ENCODE measurements at places on chromosomes 11 and 22.

DNA sequence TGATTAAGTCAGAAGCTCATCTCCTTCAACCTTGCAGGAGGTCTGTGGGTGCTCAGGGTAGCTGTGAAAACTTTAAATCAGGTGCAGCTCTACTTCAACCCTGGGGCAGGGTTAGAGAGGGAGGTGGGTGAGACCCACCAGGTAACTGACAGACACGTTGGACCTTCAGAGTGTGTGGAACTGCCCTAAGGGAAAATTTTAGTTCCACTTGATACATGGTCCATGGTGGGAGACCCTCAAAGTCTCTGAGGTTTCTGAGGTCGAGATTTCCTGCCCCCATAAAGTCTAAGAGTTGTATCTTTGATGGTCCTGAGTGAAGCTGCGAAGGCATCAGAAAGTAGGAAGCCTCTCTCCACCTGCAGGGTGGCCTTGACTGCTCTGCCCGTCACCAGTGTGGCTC, 23.9 kb upstream of the NNMT start:
- DNase-seq: no peak

DNA sequence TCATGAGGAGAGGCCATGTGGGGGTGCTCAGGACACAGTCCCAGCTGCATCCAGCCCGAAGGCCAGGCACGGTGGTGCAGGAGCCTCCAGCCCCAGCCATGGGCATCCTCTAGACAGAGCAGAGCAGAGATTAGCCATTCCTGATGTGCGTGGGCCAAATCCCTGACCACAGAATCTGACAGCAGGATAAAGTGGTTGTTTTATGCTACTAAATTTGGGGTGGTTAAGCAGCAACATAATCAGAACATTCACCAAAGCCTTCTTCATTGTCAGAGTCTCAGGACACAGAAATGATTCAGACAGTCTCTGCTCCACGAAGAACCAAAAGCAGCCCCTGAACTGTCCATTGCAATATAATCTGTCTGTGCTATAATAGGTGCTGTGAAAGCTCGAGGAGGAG, 19.7 kb downstream of the RASD2 start:
- no peak for DNase-seq

- no peak for DNase-seq
Measured at GRCh38 chr11:72787216-72788104, 6.4 kb downstream of the STARD10 start.

- DNase-seq: no peak
Measured at GRCh38 chr11:60838132-60838531, 3.8 kb upstream of the CCDC86 start.

- no peak for DNase-seq
Measured at GRCh38 chr11:92759571-92760214, 209.8 kb upstream of the MTNR1B start.

- no peak for DNase-seq
Measured at GRCh38 chr11:118896472-118896913, 12.8 kb downstream of the CXCR5 start.

GRCh38 chr11:121596195-121597155, 143.7 kb upstream of the SORL1-AS1 start:
- no peak for DNase-seq

DNA sequence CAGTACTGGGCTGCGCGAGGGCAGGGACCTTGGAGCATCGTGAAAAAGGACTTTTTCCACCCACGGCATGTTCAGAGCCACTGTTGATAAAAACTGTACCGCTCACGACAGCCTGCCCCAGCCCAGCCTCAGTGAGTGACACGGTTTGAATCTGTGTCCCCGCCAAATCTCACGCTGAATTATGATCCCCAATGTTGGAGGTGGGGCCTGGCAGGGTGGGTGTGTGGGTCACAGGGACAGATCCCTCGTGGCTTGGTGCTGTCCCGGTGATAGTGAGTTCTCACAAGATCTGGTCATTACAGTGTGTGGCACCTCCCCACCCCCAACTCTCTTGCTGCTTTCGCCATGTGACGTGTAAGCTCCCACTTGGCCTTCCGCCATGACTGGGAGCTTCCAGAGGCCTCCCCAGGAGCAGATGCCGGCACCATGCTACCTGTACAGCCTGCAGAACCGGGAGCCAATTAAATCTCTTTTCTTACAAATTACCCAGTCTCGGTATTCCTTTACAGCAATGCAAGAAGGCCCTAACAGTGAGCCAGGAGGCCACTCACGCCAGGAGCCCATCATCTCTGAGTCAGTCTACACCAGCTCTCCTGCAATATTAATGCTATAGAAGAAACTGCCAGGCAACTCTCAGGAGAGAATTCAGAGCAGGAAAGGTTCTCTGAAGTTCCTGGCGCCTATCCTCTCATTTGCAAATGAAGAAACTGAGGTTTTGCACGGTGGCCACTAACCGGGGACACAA, 1.3 kb downstream of the TOLLIP start:
- DNase-seq: no peak

GRCh38 chr11:46381819-46382645, 563 bp downstream of the MDK start:
- no peak for DNase-seq

DNA sequence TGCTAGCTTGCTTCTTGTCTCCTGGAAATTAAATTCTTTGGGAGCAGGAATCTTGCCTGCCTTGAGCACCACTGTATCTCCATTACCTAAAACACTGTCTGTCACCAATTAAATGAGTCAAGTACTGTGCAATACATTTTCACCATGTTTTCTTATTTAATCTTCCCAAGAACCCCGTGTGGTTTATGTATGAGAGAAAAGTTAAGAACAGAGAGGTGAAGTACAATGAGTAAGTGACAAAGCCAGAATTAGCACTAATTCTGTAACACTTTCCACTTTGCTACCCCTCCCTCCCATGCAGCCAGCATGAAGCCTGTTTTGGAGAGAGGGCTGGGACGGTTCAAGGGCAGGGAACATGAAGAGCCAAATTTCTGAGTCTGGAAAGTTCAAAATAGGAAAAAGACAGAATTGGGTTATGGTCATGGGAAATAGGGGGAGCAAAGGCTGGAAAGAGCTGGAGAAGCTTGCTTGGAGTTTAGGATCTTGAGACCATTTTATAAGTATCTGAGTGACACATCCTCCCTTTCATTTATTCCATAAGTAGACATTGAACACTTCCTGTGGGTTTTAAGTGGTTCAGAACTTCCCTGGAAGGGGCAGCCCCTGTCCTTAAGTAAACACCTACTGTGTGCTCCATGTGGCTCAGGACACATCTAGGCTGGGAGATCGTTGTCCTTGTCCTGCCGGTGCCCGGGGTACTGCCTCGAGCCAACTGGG, 60.5 kb upstream of the CHST1 start:
- DNase-seq: no peak

DNA sequence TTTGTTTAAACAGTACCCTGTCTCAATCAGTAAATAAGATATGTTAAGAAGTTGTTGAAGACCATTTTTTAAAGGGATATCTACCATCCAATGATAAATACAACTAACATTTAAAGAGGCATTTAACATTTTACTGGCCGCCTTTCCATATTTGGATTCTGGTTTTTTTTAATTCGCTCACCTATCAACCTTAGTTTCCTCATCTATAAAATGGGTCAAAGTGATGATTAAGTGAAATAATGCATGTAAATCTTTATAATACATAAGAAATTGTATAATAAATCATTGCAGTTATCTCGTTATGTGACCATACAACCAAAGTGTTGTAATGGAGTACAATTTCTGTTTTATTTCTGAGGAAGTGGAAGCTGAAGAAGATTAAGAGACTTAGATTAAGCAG, 17.7 kb upstream of the ATP5MG start:
- no peak for DNase-seq

DNA sequence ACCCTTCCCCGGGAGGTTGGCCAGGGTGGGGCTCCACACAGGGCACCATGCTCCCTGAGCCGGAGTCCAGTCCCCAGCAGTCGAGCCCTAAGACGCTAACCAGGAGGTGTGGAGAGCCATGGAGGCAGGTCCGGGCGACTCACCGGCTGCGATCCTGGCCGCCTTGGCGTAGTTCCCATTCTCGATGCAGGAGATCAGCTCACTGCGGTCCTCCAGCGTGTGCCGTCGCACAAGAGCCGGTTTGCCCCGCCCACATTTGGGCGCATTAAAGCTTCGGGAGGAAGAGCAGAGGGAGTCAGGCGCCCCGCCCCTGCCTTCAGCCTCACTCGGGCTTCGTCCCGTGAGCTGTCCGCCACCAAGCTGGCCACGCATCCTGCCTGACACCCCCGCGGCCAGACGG, 50.8 kb downstream of the BRD1 start:
- DNase-seq: no peak

GRCh38 chr11:12215181-12215593, 104.8 kb downstream of the MICAL2 start:
- no peak for DNase-seq

GRCh38 chr22:48972979-48973693, 854.5 kb downstream of the BRD1 start:
- DNase-seq: no peak

DNA sequence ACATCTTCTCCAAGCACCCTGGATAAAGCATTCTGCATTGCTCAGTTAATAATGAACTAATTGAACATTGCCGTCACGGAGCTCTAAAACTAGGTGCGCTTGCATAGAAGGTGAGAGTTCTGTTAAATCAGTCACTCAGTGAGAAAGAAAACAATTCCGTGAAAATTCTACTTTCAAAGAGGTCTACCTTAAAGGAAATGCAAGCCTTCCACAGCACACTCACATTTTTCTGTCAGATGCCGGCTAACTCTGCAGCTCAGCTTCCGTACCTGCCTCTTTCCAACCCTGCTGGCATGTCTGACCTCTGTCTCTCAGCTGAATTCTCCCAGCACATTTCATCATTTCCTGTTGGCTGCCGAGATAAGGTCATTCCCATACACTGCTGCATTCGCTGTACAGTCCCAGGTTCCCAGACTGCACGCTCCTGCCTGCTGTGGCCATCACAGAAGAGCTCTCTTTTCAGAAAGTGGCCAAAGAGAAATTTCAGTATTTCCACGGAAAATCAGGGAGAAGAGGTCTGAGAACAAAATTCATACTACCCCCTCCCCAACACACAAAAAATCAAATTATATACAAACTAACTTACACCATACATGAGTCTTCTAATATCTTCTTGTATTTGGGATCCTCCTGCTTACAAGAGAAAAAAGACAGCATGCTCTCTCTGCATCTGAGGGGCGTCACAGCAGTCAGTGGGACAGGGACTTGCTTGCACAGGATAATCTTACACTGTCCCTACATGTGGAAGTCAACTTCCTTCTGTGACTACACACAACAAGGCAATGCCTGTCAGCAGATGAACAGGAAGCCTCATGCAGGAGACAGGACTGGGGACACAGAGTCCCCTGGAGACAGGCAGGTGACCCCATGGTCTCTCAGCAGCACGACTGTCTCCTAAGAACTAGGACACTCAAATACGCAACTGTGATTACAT, 55.1 kb downstream of the PACSIN2 start:
- DNase-seq: no peak

- DNase-seq: no peak
Measured at GRCh38 chr11:132556316-132556715, 976.0 kb downstream of the OPCML start.

DNA sequence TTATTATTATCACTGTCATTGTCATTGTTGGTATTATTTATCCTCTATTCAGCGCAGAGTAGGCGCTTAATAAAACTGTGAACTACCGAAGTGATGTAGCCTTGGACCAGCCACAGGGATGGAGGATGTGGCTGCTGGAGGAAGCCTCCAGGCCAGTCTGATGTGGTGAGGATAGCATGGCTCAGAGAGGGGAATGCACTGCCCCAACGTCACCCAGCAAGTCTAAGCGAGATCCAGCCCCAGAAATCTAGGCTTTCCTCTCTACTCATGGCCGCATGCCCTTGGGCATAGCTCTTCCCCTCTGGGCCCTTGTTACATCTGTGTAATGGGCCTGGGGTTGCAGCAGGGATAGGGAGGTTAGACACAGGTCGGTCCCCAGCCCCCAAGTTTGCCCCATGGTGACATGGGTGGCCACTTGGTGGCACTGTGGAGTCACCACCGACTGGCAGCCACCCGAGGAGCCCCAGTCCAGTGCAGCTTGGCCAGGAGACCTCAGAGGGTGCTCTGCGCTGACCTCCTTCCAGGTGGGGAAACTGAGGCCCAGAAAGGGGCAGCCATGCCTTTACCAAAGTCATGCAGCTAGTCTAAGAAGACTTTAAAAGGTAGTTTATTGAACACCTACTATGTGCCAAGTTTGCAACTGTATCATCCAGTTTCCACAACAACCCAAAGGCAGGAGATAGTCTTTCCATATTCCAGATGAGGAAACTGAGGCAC, 395.7 kb downstream of the MN1 start:
- DNase-seq: no peak

- DNase-seq: no peak
Measured at GRCh38 chr22:21673534-21674321, 7.9 kb downstream of the PPIL2 start.

Data from AG09319 (cell line).